DMS79 treated with DMSO at 0.1 percent for 48 hours (cell line): ENCODE measurements at places on chromosomes 1 and 21.

GRCh38 chr1:41502912-41503311 is 18.4 kb upstream of the EDN2 start:
- no peak for DNase-seq

GRCh38 chr1:52697795-52698674 is at the start of gene COA7:
Gene COA7, minus strand, starts transcription at chr1:52698347. Its CDS starts 21 bp downstream, at chr1:52698326.
- peak; percentile 63 for DNase-seq

- DNase-seq = peak; percentile 84
Observed at GRCh38 chr1:14929547-14930246, 223.8 kb upstream of the TMEM51 start.

GRCh38 chr21:45078877-45079281 is 4.5 kb downstream of the ADARB1 start:
- DNase-seq = no peak

- no peak for DNase-seq
Observed at GRCh38 chr1:180228648-180229482, 1.2 kb upstream of the LHX4 start.

DNA sequence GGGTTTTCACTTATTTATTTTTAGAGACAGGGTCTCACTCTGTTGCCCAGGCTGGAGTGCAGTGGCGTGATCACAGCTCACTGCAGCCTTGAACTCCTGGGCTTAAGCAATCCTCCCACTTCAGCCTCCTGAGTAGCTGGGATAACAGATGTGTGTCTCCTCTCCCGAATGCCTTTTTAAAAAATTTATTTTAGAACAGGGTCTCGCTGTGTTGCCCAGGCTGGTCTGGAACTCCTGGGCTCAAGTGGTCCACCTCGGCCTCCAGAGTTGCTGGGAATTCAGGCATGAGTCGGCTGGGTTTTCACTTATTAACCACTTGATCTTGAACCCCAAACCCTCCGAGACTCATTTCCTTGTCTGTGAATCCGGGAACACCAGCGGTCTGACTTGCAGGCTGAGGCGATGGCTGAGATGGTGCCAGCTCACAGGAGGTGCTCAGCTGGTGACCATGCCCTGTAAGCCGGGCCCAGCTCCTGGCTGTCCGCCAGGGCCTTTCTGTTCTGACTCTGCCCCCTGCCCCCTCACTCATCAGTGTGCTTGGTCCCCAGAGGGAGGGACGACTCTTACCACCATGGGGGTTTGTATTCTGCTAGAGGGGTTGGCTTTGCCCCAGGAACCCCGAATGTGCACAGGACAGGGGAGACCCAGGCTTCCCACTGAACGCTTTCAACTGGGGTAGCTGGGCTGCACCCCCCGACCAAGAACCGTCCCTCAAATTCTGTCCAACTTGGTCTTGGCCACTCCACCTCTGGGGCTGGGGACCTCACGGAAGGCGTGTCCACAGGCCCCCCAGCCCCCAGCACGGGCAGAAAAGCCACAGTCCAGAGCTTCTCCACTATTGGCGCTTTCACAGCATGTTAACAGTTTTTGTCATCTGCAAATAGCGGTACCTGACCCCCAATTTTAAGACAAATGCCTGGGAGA is 22.5 kb downstream of the MMEL1 start:
- DNase-seq = no peak

DNA sequence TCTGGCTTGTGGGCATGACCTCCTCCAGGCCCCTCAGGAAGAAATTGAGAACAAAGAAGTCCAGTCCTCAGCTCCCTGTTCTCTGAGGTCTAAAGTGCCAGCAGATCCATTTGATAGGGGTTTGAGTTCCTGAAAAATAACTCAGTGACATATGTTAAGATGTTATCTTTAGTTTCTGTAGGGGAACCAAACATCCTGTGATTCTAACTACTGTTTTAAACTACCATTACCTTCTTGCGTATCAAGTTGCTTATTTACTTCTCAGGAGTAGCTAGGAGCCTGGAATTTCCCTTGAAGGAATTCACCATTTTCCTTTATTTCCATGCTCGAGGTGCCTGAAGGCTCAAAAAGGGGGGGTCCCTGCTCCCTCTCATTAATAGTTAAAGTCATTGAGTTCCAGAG is 18.8 kb upstream of the LIN9 start:
- DNase-seq = no peak

GRCh38 chr1:34771573-34772371 is 9.2 kb upstream of the GJB3 start:
- DNase-seq = no peak

DNA sequence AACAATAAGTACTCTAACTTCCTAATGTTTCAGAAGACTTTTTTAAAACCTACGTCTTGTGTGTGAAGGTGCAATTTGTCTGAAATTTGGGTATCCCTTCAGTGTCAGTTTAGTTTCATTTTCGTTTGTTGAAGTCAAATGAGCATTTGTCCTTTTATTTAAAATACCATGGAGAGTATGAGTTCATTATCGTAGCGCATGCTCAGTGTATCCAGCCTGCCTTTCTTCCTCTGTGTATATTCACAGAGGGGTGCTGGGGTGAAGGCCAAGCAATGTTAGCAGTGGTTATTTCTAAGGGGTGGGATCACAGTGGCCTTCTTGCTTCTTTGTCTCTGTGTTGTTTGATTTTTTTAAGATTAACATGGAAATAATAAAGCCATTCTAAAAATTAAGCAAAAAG is 43.2 kb downstream of the CNN3 start:
- DNase-seq = peak; percentile 13

DNA sequence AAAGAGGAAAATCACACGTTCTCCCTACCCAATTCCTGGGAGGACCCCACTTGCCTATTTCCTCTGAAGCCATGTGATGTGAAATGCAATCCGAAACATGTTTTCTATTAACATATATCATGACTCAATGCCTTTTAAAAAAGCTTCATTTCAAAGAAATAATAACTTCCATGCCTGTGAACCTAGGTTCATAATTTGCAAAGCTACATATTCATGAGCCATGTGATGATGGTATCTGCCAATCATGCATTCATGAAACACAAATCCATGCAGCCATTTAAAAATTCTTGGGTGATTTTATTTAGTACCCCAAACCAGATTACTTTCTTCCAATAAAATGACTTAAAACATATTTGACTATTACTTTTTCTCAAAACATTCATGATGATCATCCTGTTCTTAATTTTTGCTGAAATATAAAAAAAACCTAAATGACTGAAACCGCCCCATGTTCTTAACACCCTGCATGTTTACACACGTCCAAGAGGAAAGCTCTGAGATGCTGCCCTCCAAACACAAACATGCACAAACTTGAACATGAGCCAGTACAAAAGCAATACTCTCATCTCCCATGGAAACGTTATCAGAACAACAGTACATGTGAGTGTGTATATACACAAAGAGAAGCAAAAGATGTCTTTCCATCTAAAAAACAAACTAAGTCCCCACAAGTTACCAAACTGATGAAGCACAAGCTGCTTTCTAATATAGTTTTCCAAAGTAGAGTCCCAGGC is 140.1 kb downstream of the TGFBR3 start:
- DNase-seq = no peak

- no peak for DNase-seq
Observed at GRCh38 chr1:153613406-153613805, 469 bp upstream of the S100A16 start.

- DNase-seq = no peak
Observed at GRCh38 chr1:246591958-246592357, 25.7 kb downstream of the CNST start.

GRCh38 chr1:184425449-184426277 is 38.8 kb downstream of the C1orf21 start:
- DNase-seq = no peak

DNA sequence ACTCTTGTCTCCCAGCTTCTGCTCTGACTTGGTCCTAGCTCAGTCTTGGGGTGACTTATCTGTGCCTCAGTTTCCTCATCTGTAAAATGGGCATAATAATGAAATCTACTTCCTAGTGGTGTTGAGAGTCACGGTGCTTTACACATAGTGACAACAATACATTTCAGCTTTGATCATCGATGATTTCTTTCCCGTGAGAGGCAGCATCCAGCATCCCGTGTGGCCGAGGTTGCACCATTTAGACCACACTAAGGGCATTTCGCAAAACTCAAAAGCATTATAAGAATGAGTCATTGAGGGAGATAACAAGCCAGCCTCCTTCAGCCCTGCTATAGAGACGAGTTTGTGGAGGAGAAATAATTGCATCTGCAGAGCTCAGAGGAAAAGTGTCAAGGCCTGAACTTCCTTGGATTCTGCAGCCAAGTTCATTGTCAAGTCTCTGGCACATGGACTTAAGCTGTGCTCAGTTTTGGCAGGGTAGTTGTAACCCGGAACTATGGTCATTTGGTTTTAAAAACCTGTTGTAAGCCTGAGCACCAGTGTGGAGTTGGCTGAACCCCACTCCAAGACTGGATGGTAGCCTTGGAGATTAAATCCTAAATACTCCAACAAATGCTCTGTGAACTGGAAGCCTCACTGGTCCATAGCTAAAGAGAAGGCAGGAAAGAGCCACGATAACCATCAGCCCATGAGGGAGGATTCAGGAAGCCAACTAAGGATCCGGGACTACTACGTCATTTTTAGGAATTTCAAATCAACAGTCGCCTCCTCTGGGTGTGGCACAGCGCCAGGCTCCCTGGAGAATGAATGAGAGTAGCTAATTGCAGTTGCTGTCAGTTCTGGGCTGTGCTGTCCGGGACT is 64.2 kb downstream of the TCP10L start:
- DNase-seq = peak; percentile 44

DNA sequence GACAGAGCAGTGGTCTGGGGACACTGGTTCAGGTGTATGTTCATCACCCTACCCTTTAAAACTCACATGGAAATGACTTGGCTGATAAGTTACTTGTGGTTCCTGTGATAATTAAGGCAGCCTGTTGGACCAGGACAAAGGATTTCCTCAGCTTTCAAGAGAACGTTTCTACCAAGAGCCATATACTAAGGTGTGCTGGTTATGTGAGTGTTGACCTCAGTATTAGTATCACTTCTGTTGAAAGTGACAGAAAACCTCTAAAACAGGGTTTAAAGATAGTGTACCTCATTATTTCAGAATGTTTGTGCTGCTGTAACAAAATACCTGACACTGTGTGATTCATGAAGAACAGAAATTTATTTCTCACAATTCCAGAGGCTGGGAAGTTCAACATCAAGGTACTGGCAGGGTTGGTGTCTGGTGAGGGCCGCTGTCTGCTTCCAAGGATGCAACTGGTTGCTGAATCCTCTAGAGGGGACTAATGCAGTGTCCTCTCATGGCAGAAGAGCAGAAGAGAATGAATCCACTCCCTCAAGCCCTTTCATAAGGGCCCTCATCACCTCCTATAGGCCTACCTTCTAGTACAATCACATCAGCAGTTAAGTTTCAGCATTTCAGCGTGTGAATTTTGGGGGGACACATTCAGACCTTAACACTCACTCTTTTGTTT is 54.9 kb downstream of the UCK2 start:
- no peak for DNase-seq

GRCh38 chr1:151436985-151437384 is 22.3 kb downstream of the POGZ start:
- no peak for DNase-seq

GRCh38 chr1:14897080-14897449 is 256.5 kb upstream of the TMEM51 start:
- DNase-seq = no peak

- no peak for DNase-seq
Observed at GRCh38 chr1:101128211-101128727, 102.7 kb upstream of the DPH5 start.

GRCh38 chr1:32234792-32235191 is 12.2 kb upstream of the FAM167B start:
- no peak for DNase-seq

GRCh38 chr21:44397431-44398031 is 44.1 kb downstream of the TRPM2 start:
- DNase-seq = no peak

- no peak for DNase-seq
Observed at GRCh38 chr1:161440312-161440894, 64.9 kb upstream of the FCGR2A start.

- no peak for DNase-seq
Observed at GRCh38 chr1:220040028-220040596, 6.2 kb downstream of the EPRS1 start.

DNA sequence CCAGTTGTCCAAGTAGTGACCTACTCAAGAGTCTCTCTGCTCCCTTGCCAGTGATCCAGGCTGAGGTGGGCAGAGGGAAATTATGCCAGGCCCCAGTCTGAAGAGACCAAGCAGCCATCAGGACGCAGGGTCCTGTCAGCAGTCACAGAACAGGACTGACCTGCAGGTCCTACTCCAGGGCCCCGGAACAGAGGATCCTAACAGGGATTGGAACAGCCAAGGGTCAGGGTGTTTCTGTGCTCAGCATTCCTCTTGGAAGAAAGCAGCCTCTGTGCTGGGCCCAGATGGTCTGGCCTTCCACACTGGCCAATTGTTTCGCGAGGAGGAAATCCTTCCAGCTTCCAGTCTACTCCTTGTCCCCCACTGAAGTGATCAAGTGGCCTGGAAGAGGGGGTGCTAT is 41.6 kb upstream of the USP1 start:
- DNase-seq = no peak

- no peak for DNase-seq
Observed at GRCh38 chr1:20110679-20111078, 8.7 kb downstream of the PLA2G2D start.

GRCh38 chr1:47317841-47318240 is 3.9 kb upstream of the STIL start:
- DNase-seq = no peak
